MG63 (cell line): ENCODE measurements at places on chromosomes 1 and 21. TPM values are rescaled to one million over a fixed set of nuclear protein-coding genes. Genes with fewer than 3 reads are reported as not detected.

LRP8 gene
- 12.4 and 16.1 TPM in 2 replicates for total RNA-seq

TNNT2 gene
- total RNA-seq, result not detected in 2 replicates

RHBG gene
- not detected in 2 replicates for total RNA-seq

MSH4 gene
- not detected in 2 replicates for total RNA-seq
